AG10803 (cell line): ENCODE measurements at places on chromosomes 2 and 18.

DNA sequence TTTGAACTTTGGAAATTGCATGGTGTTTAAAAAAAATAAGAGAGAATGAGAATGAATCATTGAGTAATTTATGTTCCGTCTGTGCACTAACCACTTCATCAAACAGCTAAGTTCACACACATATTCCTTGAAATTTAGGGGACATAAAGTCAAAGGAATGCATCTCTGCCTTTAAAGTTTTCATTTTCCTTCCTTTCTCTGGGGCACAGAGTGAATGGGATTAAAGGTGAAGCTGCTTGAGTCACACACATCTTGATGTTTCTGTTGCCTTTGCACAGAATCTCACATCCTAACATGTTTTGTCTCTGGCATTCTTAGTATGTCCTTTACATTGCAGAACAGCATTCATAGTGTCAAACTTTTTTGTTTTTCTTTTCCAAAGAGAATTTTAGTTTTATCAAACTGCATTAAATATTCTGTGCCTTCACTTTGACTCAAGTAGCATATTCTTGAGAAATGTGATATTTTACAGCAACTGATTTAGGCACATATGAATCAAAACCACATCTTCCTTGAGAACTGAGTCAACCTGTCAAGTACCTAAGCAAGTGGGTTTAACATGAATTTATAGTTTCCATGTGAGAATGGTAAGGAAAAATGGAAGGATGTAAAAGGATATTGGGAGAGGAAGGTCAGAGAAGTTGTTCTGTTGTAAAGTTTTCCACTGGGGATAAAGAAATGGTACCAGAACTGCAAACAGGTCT, 169.1 kb upstream of the THUMPD2 start:
- DNase-seq, result peak; percentile 58

DNA sequence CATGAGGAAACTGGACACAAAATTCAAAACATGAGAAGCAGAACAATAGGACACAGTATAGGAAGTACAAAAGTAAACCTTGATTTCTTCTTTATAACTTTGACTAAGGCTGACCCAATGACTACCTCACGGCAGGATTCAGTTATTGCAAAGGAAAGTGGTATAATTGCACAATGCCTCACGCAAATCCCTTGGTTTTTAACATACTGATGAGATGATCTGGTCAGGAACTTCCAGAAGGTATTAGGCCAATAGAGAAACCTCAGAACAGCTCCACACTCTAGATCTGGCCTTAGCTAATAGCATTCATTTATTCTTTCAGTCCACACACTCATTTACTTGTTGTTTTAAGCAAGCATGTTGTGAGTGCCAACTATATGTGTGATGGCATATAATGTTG, 1526.9 kb upstream of the ACVR2A start:
- DNase-seq, result peak; percentile 86

- peak; percentile 62 for DNase-seq
Measured at GRCh38 chr2:200383380-200384110, 77.1 kb downstream of the SPATS2L start.

GRCh38 chr2:154264024-154264423, 392.3 kb downstream of the GALNT13 start:
- no peak for DNase-seq
